SW 1271 (cell line): ENCODE measurements at places on chromosomes 12 and 14.
A peak's percentile ranks its signal among the peaks of the same experiment; 100 is the strongest.

- DNase-seq = no peak
Observed at GRCh38 chr12:31236998-31237637, 88.8 kb downstream of the SINHCAF start.

GRCh38 chr14:37143475-37143874 lies 28.9 kb downstream of the SLC25A21 start:
- DNase-seq = no peak

GRCh38 chr12:95215949-95216348 lies 1.3 kb downstream of the FGD6 start:
- peak; percentile 75 for DNase-seq

DNA sequence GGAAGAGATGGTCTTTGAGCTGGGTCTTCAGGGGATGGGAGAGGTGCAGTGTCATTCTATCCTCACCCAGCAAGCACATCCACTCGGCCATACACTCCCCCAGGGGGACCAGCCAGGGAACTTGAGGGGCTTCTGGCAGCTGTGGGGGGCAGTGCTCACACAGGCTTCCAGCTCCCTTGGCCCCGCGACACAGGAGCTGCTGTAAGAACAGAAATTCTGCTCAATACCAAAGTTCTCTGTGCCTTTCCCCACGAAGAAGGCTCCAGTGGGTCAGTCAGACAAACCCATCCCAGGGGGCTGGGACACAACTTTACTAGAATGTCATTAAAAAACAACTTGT lies 289.1 kb upstream of the RTL1 start:
- no peak for DNase-seq

GRCh38 chr12:53050426-53051057 lies 677 bp downstream of the TNS2 start:
- DNase-seq = no peak

DNA sequence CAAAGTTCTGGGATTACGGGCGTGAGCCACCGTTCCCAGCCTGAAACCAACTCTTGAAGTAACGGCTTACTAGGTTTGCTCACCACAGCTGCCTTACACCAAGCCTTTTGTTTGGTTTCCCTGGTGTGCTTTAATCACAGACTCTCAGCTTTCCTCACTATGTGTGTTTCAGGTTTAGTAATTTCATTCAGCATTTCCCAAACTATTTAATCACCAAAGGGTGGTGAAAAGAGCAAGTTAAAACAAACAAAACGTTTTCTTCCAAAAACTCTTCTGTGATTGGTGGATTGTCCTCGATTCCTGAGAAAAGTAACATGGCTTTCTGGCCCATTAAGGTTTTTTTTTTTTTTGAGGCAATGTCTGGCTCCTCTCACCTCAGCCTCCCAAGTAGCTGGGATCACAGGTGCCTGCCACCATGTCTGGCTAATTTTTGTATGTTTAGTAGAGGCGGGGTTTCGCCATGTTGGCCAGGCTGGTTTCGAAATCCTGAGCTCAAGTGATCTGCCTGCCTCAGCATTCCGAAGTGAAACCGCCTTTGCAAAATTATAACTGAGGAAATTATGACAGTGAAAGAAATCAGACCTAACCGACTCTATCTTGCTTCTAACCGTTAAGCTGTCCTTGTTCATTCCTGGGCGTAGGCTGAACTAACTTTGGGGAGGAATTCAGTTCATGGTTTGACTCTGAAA lies 1.5 kb upstream of the ZFYVE26 start:
- DNase-seq = no peak

DNA sequence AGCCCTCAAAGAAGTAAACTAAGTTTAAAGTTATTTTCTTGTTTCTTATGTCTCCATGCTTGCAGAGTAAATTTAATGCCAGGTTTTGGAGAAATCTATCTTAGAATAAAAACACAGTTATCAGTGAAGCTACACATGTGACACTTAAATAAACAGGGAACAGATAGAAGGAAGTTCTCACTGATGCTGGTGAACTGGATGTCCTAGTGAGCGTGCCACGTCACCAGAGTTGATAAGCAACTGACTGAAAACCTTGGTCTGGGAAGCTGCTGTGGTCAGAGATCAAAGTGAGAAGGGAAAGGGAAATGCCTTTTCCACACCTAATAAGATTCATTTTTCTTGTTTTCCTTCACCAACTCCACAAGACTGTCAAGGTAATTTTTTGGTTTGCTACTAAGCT lies 74.8 kb upstream of the PCED1B start:
- DNase-seq = no peak

GRCh38 chr14:81348061-81348460 lies 52.1 kb downstream of the STON2 start:
- DNase-seq = no peak

DNA sequence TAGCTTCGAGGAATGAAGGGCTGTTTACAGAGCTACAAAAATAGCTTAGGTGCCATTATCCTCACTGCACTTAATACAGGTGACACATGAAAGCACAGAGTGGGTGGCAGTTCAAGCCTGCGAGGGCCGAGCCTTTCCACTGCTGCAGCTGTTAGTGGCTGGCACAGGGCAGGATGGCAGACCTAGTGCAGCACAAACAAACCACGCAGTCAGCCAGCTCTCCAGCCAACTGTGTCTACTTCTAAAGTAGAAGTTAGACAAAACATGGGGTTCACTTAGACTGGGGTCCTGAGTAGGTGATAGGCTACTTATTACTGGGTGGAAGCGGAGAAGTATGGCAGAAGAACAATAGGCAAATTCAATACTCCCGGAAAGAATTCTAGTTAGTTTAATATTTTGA lies 95.4 kb downstream of the DUSP16 start:
- DNase-seq = no peak

DNA sequence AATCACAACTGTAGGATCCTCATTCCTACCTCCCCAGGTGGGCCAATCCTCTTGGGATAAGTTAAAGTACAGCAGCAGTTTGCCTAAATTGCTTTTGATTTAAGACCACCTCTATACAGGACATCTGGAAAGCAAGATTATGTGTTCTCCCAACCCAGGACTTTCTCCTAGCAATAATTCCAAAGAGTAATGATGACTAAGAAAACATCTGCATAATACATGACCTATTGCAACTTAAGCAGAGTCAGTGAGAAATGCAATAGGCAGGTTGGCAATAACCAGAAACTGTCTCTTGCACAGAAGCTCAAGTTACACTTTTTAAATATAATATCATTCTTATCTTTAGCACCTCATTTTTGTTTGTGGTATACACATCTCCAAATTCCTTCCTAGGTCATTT lies 275.4 kb downstream of the TRHDE start:
- no peak for DNase-seq

DNA sequence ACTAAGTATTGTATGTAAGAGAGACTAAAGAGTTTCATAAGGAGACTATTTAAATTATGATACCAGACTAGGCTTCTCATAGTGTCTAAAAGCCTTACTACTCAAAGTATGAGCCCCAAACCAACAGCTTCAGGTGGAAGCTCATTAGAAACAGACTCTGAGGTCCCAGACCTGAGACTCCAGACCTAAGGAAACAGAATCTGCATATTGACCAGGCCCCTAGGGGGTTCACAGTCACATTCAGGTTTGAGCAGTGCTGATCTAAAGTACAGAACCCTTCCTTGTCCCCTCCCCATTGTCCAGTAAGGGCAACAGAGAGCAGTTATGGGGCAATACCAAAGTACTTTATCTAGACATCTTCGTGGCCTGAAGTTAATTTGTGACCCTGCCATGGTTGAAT lies 87.7 kb downstream of the SSPN start:
- DNase-seq = no peak
